ENCODE measurements at places on chromosomes 12 and 14.

GRCh38 chr14:82313889-82314288 is 780.2 kb upstream of the SEL1L start:
- no peak for DNase-seq

GRCh38 chr12:57719777-57720605 is 18.6 kb downstream of the AGAP2 start:
- DNase-seq, result no peak

- no peak for DNase-seq
Observed at GRCh38 chr14:23609001-23609400, 27.2 kb upstream of the DHRS2 start.

DNA sequence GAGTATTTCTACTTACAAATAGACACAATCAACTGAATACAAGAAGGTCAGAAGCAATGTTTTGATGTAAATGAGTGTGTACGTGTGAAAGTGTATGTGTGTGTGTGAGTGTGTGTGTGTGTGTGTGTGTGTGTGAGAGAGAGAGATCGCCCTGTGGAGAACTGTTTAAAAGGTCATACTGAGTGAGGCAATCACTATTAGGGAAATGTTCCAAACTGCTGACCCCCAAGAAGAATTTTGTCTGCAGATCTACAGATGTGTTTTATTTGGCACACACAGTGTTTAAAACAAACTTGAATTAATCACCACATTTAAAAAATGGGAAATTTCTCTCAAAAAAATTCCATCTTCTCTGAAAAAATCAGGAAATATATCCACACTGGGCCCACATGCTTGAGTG is 1069.1 kb downstream of the SLC6A15 start:
- no peak for DNase-seq

DNA sequence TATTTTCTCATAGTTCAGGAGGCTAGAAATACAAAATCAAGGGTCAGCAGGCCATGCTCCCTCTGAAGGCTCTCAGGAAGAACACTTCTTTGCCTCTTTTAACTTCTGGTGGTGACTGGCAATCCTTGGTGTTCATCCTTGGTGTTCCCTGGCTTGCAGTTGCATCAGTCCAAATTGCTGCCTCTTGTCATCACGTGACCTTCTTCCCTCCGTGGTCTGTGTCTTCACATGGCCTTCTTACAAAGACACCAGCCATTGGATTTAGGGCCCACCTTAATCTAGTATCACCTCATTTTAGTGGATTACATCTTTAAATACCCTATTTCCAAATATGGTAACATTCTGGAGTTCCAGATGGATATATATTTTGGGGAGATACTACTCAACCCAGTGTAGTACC is 7.5 kb upstream of the LRRC9 start:
- DNase-seq, result no peak
